ENCODE measurements at places on chromosomes 13 and 19. TPM values are rescaled to one million over a fixed set of nuclear protein-coding genes. Genes with fewer than 3 reads are reported as not detected.

DNA sequence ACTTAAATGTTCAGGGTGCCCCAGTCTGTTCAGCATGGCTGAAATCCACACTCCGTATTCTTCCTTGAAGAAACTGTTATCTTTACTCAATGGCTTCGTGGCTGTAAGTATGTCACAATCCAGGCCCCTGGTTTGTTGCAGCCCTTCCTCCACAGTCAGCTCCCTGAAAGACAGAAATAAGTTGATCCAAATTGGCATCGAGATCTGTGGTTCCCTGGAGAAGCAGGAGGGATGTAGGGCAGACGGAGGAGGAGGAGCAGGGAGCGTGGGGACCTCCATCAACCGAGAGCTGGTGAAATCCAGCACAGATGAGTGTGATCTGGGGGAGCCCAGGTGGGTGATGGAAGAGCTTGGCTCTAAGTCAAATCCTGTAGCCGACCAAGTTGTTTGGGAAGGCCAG is 304 bp downstream of the TSPAN16 start:
- DNase-seq: no peak

DNA sequence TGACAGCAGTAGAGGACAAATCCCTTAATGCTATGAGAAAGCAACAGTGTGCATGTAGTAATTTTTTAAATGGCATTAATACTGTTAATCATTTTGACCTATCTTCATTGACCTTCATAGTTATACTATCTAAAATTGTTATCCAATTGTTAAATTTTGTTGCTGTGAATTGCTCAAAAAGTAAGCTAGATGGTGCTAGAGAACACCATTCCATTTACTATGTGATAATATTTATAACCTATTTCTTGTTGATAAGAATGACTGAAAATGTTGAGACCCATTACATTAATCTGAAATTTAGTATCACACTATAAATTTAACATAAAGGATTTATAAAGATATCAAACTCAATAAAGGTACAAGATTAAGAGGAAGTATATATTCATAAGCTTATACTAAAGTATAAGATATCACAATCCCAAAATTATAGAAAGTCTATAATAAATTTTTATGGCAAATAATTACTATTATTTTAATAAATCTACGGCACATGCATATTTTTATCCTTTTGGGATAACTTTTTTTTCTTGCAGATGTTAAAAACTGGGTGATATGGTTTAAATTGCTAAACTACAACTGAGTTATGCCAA is 1573.3 kb downstream of the PCDH9 start:
- DNase-seq: no peak

DNA sequence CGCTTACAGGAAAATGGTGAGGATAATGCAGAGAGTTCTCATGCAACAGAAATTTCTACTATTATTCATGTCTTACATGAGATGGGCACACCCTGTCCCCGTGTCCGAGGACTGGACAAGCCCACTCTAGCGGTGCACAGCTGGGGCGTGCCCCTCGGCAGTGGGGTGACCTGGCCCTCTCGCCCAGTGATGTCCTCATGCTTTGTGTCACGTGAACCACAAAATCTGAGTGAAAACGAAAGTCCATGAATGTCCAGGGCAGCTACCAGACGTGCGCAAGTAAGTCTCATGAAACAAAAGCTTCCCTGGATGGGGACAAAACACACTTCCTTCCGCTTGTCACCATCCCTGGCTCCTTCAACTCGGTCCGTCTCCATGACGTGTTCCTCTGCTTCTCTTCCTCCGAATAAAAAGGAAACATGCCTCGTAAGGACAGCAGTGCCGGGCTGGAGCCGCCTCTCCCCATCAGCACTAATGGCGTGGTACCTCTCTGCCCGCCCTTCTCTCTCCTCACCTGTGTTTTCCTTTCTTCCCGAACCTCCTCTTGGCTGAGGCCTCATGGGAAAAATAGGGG is 45.6 kb downstream of the ANKRD10 start:
- DNase-seq: no peak

DNA sequence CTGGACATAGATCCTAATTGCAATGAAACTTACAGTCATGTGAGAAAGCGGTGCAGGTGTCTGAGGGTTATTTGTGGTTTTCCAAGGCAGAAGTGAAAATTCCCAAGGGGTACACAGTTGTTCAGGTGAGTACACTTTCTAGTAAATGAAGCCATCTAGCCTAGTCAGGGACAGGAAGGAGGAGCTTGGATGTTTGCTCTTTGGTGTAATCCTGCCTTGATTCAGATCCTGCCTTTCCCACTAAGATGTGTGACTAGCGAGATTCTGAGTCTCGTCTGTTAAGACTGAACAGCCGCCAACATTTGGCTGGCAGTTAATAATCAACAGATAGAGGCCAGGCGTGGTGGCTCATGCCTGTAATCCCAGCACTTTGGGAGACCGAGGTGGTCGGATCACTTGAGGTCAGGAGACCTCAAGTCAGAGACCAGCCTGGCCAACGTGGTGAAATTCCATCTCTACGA is 2.5 kb downstream of the RPS9 start:
- no peak for DNase-seq

- no peak for DNase-seq
Measured at GRCh38 chr13:105732806-105733529, 802.5 kb downstream of the EFNB2 start.

GRCh38 chr19:39297931-39298634 is 1.9 kb downstream of the IFNL1 start:
- peak; percentile 68 for DNase-seq

- DNase-seq: no peak
Measured at GRCh38 chr13:26390203-26390602, 136.3 kb downstream of the CDK8 start.

- DNase-seq: no peak
Measured at GRCh38 chr13:112711528-112712265, 21.9 kb downstream of the ATP11A start.

DNA sequence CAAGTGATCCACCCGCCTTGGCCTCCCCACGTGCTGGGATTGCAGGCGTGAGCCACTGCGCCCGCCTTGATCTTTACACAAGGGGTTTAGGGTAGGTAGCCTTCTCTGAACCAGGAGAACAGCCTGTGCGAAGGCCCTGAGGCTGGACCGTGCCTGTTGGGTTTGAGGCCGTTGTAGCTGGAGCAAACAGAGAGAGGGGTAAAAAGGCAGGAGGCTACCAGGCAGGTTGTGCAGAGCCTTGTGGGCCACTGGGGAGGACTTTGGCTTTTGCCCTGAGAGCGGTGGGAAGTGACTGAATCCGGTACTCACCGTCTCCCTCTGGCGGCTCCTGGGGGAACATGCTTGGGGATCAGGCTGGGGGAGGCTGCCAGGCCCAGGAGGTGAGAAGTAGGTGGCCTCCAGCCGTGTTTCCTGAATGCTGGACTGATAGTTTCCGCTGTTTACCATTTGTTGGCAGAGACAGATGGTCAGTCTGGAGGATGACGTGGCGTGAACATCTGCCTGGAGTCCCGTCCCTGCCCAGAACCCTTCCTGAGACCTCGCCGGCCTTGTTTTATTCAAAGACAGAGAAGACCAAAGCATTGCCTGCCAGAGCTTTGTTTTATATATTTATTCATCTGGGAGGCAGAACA is 24.6 kb downstream of the SPC24 start:
- DNase-seq: no peak

MBD3L2 gene
- total RNA-seq: not detected

ANGPTL8 gene
- total RNA-seq: not detected

RINL gene
- 0.65 TPM for total RNA-seq

CYP2S1 gene
- total RNA-seq: not detected
